ENCODE measurements at places on chromosomes 4 and X.

DNA sequence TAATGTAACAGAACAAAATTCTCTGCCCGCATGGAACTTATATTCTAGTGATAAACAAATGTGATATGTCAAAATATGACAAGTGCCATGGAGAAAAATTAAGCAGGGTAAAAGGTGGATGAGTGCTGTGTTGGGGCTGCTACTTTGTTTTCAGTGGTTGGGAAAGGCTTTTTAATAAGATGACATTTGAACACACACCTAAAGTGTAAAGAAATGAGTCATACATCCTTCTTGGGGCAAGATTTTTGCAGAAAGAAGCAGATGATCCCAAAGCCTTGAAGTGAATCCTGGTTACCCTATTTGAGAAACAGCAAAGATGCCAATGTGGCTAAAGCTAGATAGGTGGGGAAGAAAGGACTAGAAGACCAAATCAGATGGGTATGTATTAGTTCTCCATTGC, 564.1 kb downstream of the INPP4B start:
- DNase-seq = no peak

DNA sequence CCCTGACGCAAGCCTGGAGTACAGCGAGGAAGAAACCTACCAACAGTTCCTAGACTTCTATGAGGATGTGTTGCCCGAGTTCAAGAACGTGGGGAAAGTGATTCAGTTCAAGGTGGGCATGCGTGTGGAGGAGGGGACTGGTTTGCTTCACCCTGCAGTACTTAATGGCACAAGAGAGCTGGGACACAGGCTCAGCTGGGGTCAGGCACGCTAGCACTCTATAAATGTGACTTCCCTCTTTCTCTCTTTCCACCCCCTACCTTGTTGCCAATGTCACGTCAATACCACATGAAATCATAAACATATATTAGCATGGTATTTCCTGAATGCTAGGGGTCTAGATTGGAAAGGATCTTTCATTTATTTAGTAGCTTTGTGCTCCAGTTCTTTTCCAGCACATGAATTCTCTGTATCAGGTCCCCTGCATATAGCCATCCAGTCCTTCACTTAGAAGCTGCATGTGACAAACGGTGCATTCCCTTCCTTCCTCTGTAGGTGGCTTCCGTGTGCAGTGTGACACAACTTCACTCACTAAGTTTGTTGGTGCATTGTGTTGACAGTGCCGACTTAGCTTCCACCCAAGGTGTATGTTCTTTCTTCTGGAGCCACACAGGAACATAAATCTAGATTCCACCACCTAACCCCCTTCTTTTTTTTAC, 25.6 kb downstream of the ZRSR2 start:
- no peak for DNase-seq

- no peak for DNase-seq
Observed at GRCh38 chrX:12115377-12115776, 22.9 kb upstream of the FRMPD4 start.

GRCh38 chr4:96874657-96875056, 1034.8 kb downstream of the PDHA2 start:
- no peak for DNase-seq

DNA sequence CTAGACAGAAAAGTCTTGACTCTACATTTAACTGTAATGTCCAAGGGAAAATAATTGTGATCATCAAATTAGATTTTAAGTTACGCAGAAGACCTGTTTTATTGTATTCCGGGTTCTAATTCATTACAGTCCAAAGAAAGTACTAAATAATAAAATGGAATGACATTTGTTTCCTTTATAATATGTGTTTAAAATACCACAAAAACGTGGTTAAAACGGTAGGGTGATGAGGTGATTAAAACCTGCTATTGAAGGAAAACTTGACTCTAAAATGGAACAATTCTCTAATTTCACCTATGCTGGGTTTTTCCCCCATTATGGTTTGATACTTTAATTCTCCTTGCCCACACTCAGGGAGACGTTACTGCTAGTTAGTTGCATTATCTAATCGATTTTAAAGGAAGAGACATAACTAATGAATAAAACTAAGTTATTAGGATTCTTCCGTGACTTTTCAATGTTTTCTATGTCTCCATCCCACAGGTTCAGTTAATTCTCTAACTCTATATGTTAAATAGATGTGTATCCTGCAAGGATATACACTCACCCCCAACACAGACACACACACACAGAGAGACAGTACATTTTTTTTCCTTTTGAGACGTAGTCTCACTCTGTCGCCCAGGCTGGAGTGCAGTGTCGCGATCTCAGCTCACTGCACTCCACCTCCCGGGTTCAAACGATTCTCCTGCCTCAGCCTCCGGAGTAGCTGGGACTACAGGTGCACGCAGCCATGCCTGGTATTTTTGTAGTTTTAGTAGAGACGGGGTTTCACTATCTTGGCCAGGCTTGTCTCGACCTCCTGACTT, 80.8 kb downstream of the GK start:
- no peak for DNase-seq

Data from femur (tissue), 1 donor.